Activated CD8-positive, alpha-beta T cell treated with anti-CD3 and anti-CD28 coated beads, Interleukin-2, amount 10 ng/mL, durations not matched to agents 7 days and 5 days (primary cell): ENCODE measurements at places on chromosomes 5 and 9.

- DNase-seq, result no peak
Observed at GRCh38 chr5:78339617-78340436, 20.6 kb upstream of the SCAMP1 start.

- DNase-seq, result no peak
Observed at GRCh38 chr9:22103685-22104575, 94.8 kb upstream of the CDKN2B start.

DNA sequence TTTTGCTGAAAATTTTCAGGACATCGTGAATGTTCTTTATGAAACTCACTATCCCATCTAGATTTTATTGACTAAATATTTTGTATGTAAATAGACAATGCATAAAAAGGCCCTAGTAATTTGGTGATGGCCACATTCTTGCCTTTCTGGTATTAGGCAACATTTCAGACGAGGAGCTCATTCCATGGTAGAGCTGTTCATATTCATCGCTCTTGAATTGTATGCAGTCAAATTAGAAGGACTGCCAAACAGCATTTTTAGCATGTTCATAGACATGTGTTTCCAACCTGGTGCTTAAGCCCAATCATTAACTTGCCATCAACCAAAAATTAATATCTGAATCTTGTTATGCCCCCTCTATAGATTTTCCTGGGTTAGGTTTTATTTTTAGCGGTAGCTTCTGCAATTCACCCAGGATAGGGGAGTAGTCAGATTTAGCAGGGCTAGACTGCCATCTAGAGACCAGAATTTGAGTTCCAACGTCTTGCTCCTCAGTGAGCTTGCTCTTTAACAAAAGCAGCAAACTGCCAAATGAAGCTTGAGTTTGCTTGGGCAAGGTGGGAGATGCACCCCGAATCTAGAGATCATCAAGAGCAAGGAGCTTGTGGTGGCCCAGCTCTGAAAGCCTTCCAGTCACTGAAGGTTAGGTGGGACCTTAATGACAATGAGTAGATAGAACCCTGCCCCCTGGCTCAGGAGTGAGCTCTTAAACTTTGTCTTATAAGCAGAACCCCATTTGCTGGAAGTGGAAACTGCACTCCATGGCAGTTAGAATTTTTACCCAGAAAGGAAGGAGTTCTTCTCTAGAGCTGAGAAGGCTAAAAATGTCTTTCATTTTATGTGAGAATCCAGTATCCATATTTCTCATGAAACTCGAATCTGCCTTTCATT lies 456.2 kb downstream of the RASEF start:
- DNase-seq, result peak; percentile 21

- DNase-seq, result no peak
Observed at GRCh38 chr5:14552017-14552416, 29.6 kb upstream of the OTULINL start.

- no peak for DNase-seq
Observed at GRCh38 chr5:83095957-83096539, 18.7 kb downstream of the XRCC4 start.

DNA sequence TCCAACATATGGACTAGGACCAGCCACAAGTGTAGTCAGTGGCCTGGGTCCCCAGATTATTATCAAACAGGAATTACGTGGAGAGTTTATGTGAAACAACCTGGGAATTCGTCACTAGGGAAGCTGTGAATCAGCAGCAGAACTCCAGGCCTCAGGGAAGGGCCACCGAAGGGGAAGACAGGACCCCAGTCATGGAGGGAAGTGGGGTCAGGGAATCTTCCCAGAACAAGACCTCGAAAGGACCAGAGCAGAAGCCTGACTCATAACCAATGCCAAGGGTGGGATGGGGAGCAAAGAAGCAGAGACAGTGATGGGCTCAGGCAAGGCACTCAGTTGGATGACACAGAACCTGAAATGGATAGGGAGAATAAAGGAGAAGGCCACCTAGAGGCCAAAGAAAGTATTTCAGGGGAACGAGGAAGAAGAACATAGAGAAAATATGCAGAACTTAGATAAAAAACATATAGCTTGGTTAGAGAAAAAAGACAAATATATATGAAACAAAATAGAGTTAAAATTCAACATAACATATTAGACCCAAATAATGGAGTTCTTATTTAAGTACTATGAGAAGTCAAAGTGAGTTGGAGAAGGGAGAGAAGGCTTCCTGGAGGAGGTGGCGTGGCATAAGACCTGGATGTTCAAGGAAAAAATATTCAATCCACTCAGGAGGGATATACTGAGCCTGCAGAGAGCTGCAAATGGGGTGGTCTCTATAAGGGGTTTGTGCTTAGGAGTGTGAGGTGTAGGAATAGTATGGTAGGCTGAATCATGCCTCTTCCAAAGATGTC lies 66.7 kb upstream of the CAST start:
- peak; percentile 37 for DNase-seq

GRCh38 chr5:178535299-178536175 lies 54.7 kb downstream of the COL23A1 start:
- DNase-seq, result no peak

DNA sequence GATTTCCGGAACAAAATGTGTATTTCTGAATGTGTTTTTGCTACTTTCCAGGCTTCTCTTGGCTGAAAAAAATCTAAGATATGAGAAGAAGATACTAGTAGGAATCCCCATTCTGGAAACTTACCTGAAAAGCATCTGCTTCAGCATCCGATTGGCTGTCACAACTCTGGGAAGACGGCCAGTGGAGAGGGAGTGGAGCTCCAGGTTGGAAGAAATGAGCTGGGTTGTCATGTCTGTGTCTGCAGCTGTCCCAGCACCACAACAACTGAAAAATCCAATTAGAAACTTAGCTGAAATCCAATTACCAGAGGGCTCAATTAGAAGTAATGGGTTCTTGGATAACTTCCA lies 3.0 kb downstream of the PSMB7 start:
- no peak for DNase-seq

DNA sequence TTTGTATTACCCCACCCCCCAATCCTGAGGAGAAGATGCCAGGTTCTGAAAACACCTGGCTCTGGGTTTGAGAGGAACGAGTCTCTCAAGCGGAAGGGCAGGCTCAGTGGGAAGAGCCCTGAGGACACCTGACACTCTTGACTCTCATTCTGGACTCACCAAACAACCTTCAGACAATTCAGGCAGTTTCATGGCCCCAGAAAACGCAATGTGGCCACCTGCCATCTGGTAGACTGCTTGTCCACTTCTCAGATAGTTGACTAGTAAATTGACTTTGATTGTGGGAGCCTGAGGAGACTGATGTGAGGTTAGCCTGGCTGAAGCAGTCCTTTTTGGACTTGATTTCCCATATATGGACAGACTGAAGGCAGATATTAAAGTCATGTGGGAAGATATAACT lies 117.5 kb upstream of the FSTL4 start:
- no peak for DNase-seq

GRCh38 chr9:127835991-127836516 lies 18.4 kb downstream of the ENG start:
- DNase-seq, result no peak

DNA sequence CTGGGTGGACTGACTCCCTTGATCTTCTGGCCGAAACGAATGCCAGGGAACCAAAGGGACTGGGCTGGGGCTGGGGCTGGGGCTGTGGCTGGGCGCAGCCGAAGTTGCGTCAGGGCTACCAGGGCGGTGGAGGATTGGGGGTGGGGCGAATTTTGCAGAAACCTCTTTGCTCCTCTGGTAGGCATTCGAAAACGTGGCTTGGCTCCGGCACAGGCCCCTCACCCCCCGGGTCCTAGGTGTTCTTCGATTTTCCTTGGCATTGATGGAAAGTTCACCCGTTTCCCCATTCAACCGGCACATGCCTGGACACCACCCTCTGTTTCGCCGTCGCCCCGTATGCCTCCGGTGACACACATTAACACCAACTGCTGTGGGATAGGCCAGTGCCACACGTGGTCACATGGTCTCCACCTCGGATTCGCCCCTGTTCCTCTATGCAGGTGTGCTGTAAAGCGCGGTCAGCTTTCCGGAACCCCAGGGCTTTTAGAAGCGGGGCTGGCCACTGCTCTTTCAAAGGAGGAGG lies 477.1 kb downstream of the SPATA31A7 start:
- no peak for DNase-seq

DNA sequence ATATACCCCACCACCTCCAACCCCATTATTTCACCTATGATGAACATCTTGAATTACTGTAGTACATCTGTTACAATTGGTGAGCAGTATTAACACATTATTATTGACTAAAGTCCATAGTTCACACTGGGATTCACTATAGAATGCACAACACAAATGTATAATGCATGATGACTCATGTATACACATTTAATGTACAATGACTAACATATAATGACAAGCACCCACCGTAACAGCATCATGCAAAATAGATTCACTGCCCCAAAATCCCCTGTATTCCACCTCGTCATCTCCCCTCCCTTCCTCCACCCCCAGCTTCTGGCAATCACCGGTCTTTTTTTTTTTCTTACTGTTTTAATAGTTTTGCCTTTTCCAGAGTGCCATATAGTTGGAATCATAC lies 47.1 kb upstream of the NEK6 start:
- DNase-seq, result no peak

DNA sequence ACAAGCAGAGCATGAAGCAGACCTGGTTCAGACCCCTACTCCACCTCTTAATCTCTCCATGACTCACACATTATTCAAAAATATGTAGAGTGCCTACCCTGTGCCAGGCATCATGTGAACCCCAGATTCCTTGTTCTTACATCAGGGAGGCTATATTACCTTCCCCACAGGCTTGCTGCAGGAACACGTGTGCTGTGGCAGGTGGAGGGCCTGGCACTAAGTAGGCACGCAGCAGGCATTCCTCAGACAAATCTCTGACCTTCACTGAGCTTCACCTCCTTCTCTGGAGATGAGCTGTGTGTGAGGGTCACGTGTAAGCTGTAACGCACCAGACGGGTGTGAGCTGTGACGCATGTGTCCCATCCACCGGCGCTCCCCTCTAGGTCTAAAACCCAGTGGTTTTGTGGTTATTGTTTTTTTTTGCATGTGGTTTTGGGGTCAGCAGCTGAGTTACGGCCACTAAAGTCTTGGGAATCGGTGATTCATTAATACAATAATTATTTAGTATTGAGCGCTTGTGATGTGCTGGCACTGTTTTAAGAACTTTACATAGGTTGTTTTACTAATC lies 30.3 kb downstream of the ANGPTL2 start:
- no peak for DNase-seq

GRCh38 chr5:151924564-151925301 lies at the start of gene GLRA1:
Gene GLRA1 (minus strand): TSS chr5:151924851. CDS start chr5:151924549, 302 bp downstream.
- DNase-seq, result peak; percentile 70

DNA sequence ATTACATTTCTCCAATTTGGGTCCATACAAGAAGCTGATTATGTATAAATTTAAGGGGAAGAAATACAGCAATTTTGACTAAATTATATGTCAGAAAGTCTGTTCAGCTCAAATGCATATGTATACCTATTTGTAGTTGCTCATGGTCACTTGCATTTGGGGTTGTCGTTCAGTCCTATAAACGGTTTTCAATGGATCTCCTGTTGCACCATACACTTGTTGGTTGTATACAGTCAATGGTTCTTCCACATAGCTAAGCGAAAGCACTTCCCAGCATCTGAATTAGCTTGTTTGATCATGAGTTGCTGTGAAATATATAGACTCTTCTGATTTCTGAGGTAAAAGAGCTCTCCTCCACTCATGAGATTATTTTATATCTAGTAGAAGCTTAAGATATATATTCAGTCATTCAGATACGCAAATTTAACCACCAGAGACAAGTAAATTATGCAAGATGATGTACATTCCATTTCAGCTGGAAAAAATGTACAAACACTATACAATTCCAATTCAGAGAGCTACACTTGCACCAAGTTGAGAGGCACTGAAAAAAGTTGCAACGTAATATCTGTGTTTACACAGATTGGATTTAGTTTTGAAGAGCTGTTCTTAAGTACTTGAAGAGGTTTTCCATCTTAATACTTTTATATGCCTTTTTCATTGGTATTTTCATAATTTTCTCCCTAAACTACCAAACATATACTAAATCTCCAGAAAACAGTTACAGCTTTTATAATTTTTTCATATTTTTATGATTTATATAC lies 64.4 kb upstream of the POU5F2 start:
- DNase-seq, result no peak

DNA sequence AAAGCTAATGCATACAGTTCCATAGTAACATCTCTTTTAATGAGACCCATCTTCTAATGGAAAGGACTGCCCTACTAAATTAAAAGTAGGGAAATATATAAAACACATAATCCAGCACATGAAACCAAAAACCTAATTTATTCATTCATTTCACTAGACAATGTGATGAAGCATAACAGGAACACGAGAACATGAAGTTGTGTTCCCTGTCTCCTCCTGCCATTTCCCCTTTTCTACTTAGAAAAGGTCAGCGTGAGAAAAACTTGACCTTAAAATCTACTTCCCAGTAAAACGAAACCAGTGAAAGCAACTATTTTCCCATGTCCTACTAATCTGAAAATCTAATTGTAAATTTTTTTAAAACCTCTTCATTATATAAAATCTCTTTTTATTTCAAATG lies 847.5 kb downstream of the TLE1 start:
- no peak for DNase-seq

DNA sequence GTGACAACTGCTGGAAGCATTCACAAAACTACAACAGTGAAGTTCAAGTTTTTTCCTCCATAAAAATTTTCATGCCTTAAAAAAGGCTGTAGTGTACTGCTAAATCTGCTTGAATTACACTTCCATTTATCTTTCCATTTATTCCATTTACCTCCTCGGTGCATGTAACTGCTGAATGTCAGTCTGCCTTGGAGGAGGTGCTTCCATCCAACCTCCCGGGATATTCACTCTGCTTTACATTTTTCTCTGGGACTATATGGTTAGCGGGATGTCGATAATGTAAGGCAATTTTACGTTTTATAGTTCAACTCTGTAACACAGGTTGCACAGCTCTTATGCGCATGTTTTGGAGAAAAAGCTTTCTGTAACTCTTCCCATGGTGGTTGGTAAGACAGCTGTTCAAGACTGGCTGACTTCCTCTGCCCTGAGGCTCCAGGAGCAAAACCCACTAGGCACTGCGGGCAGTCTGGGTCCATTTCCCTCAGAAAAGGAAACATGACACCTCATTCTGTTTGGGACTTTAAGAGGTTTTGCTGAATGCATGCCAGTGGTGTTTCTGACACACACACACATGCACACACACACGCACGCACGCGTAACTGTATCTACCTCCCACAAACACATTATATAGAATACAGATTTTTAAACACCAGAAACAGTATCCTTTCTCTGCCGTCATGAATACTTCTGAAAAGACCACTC lies 66.1 kb downstream of the SPTLC1 start:
- DNase-seq, result no peak

DNA sequence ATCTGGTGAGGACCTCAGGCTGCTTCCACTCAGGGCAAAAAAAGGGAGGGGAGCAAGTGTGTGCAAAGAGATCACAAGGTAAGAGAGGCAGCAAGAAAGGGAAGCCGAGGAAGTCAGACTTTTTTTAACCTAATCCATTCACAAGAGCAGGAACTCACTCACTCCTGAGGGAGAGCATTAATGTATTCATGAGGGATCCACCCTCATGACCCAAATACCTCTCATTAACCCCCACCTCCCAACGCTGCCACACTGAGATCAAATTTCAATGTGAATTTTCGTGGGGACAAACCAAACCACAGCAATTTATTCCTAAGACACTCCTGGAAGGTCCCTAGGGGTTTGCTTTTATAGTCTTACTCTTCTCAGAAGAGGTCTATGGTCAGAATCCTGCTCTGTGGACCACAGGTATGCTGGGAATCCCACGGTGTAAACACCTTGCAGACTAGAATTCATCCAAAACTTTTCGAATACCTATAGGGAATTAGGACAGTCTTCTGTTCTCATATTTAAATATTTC lies 108.7 kb downstream of the HSD17B3 start:
- DNase-seq, result no peak

GRCh38 chr5:36298552-36298951 lies 3.1 kb downstream of the RANBP3L start:
- no peak for DNase-seq
